CD4-positive, alpha-beta T cell (primary cell): ENCODE measurements at places on chromosomes 1 and 21.

GRCh38 chr1:35085421-35085820 is 6.2 kb downstream of the ZMYM1 start:
- DNase-seq: no peak
- no peaks in the 10 kb centered on the region for H3K27me3 ChIP-seq
- H3K4me1 ChIP-seq: peaks cover 9% of the 10 kb centered on the region

GRCh38 chr1:3786468-3787348 is 9.6 kb downstream of the LRRC47 start:
- H3K27ac ChIP-seq: no peak overlapping the region
- H3K4me1 ChIP-seq: peaks cover 38% of the 10 kb centered on the region
- H3K36me3 ChIP-seq: peaks cover 68% of the 10 kb centered on the region
- no peaks in the 10 kb centered on the region for H3K27me3 ChIP-seq

DNA sequence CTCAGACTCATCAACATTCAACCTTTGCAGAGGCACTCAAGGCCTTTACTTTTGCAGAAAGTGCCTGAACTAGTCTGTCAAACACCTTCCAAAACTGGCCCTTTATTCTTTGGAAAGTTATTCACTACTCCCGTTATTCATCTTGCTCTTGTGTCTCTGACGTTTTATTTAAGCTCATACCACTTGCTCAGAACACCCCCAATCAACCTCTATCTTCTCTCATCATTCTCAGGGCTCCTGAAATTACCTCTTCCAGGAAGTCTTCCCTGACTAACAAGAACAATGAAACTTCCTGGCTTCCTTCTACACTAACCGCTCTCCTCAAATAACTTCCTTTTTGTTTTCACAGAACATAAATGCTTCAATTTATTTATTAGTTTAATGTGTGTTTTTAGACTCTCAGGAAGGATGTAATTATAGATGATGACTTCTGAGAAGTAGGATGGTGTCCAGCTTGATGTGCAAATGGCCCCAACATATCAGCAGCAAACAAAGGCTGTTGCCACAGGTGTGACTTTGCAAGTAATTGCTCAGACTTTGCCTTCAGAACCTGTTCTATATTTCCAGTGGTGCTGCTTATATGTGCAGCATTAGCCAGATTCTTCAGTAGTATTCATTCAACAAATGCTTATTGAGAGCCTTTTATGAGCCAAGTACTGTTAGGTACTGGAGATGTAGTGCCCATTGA is 22.8 kb upstream of the BATF3 start:
- no peak for DNase-seq
- no peak overlapping the region for H3K27ac ChIP-seq
- H3K27me3 ChIP-seq: no peaks in the 10 kb centered on the region

DNA sequence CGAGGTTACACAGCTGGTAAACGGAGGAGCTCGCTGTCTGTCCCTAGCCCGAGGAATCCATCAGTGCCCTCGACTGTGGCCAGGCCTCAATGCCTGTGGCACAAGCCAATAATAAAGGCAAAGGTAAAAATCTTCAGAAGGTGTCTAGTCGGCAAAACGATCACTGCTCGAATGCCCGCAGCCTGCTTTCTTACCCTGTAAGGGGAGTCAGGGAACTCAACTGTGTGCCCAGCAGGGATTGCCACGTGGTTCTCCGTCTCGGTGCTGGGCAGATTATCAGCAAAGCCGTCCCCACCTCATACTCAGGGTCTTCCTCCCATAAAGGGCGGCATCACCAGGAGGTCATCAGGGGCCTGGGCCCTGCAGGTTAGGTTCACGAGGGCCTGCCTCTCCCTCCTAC is 103.4 kb downstream of the PAX7 start:
- no peaks in the 10 kb centered on the region for H3K4me1 ChIP-seq
- H3K27ac ChIP-seq: no peak overlapping the region
- no peak overlapping the region for H3K4me3 ChIP-seq
